Stimulated activated CD4-positive, alpha-beta T cell treated with anti-CD3 and anti-CD28 coated beads, Interleukin-12 subunit alpha, Interleukin-12 subunit beta, amount 100 ng/mL, for 4 hours (primary cell): ENCODE measurements at places on chromosomes 3 and 15.

- DNase-seq, result no peak
These were observed 44.3 kb upstream of the CPNE4 start for GRCh38 chr3:132079147-132079546.

- DNase-seq, result no peak
These were observed 11.6 kb upstream of the DPH6 start for GRCh38 chr15:35557544-35557943.

GRCh38 chr3:5799398-5799797 is 611.9 kb downstream of the EDEM1 start:
- DNase-seq, result no peak

DNA sequence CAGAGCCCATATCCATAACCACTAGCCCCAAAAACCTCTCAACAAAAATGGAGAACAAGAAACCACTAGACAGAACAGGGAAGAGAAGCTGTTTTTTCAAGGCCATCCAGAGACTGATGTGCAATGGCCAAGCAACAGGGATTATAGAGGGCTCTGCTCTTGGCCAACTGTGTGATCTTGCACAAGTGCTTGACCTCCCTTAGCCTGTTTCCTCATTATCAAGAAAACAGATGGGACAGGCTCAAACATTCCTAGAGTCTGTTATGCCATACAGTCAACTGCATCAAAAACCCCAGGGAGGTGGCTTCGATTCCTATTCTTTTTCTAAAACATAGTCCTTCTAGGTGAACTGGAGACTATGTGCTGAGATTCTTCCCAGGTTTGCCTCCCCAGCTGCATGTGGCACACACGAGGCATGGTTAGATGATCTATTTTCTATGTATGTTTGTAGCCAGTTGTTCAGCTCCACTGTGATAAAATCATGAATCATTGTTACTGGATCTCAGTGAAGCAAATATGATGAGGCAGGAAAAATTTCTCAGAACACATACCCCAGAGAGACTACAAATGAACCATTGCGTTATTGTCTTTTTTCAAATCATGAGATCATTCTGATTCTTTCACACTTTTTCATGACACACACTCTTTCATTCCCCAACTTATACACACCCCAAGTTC is 132.9 kb upstream of the TGFBR2 start:
- no peak for DNase-seq

DNA sequence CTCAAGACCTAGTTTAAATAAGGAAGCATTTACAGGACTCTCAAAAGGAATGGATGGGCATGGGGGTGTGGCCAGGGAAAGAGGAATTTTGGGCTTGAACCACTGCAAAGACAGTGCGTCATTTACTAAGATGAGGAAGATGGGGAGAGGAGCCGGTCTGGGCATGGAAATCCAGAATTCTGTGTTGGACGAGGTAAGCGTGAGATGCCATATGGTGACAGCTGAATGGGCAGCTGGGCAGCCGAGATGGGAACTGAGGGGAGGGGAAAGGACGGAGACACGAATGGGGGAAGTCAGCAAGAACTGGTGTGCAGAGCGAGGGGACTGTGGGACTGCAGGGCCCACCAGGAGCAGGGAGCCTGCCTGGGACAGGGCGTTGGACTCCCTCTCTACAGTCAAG is 24.2 kb downstream of the TMEM44 start:
- DNase-seq, result no peak
